ENCODE measurements at places on chromosomes 1 and 21.

DNA sequence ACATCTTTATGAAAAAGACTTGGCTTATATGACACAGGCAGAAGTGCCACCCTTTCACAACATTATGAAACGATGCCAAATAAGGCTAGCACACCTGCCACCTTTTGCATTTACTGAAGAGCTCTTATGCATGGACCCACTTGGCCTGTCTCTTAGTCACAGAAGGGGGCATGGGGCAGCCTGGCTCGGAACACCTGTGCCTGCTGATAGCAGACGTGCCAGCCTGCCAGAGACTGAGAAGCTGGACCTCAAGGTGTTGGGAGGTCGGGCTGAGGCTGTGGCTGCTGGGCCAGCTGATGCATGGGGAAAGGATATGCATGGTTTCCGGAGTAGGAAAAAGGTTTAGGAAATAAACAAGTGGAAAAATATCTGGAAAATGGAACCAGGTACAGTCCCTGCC lies 21.5 kb downstream of the RCAN1 start:
- no peak for DNase-seq

DNA sequence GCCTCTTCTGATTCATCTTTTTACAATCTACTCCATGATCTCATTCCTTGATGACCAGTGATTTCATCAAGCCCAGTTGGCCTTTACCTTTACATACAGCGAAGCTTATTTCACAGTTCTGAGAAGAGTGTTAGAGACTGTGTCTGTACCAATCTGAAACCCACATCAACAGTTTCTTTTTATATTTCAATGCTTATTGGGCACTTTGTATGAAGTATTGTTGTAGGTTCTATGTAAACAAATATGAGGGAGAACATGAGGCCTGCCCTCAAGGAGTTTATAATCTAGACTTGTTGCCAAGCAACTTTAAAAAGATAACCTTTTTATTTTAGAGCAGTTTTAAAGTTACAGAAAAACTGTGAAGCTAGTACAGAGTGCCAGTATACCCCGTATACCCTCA lies 27.5 kb upstream of the RWDD3 start:
- DNase-seq = no peak

DNA sequence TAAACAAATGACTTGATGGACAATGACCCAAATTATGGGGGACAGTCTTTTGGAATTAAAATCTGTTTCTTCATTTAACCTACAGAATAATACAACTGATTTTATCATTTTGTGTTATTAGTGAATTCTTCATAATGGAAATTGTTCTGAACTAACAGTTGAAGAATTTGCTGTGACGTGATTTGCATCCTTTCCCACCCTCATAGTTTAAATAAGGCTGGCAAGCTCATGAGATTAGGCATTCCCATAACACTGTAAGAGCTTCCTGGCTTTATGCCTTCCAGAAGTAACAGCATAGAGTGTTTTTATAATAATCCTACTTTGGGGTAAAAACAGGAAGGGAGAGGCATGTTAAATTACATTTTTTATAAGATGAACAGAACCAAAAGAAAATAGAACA lies 95.7 kb downstream of the ATP6V1G3 start:
- no peak for DNase-seq

DNA sequence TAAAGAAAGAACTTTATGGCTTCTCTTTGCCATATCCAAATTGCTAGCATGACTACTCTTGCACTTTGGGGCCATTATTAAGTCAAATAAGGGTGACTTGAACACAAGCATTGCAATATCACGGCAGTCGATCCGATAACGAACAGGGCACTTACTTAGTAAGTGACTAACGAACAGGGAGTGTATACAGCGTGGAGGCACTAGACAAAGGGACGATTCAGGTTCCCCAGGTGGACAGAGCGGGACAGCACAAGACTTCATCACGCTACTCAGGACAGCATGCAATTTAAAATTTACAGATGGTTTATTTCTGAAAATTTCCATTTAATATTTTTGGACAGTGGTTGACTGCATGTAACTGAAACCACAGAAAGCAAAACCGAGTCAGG lies 5.4 kb upstream of the PITHD1 start:
- no peak for DNase-seq

DNA sequence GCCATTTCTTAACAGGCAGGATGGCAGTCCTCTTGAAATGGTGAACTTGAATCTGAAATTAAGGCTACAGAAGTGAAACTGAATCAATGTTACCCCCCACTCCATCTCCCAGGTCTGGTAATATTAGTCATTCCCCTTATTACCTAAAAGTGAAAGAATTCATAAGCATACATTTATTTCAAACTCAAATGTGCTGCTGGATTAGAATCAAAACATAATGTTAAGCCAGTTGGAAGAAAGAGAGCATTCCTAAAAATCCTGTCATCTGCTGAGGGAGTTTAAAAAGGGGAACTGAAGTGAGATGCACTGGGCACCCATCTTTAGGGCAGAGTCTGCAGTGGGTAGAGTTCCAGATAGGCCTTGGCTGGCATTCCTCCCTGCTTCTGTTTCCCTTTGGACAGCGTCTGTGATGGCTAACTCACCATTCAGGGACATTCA lies 17.4 kb downstream of the KIAA0319L start:
- no peak for DNase-seq

DNA sequence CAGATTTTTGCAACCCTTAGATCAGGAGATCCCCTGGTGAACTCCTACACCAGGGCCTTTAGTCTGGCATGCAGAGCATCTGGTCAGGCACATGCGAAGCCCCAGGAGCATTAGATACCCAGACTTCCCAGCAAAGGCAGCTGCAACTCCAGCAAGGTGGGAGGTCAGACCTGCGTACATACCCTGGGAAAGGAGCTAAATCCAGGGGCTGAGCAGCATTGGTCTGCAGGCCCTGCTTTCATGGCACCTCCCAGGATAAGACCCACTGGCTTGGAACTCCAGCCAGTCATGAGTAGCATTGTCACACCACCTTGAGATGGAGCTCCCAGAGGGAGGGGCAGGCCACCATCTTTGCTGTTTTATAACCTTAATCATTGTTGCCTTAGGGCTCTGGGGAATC lies 92.3 kb downstream of the KCNT2 start:
- no peak for DNase-seq

GRCh38 chr1:169568497-169568896 lies 17.8 kb downstream of the F5 start:
- no peak for DNase-seq

DNA sequence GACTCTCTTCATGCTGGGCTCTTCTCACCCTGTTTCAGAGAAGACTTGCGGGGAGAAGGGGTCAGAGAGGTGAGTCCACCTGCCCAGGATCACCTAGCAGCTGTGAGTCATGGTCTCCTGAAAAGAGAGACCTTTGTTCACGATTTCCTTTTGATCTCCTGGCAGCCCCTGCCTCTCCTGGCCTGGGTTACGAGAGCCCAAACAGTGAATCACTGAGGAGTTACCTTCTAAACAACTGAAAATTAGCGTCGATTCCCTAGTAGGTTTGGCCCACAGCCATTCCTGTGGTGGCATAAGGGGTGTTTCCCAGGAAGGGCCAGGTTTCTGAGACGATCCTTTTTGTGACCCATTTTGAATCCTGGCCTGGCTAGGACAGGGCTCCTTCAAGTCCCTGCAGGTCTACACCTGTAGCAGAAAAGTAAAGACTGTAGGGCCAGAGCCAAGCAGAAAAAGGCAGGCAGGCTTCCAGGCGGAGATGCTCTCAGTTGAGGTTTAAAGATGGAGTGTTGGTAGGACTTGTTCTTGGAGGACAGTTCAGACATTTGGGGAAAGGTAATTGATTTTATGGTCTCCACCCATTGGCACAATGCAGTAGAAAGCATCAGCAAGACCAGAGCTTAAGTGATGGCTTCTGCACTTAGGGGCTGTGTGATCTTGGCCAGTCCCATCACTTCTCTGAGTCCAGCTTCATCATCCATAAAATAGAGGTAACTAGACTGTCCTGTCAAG lies 2.1 kb upstream of the PLA2G2E start:
- DNase-seq = no peak

GRCh38 chr1:36433102-36433501 lies 17.1 kb downstream of the OSCP1 start:
- DNase-seq = no peak

GRCh38 chr1:43304314-43304681 lies 3.5 kb downstream of the TIE1 start:
- no peak for DNase-seq

DNA sequence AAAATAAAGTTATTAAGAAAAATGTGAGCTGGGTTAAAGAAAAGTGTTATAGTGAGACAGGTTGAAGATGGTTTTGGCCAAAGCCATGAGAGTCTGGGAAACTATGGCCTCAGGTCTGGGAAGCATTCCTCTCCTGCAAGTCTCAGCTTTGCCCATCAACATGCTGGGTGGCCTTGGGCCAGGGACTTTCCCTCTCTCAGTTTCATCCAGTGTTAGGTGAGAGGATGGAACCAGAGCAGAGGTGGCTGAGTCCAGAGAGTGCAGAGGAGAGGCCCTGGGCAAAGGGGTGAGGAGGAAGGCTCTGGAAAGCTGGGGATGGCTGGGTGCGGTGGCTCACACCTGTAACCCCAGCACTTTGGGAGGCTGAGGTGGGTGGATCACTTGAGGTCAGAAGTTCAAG lies 10.5 kb downstream of the PADI2 start:
- DNase-seq = no peak

DNA sequence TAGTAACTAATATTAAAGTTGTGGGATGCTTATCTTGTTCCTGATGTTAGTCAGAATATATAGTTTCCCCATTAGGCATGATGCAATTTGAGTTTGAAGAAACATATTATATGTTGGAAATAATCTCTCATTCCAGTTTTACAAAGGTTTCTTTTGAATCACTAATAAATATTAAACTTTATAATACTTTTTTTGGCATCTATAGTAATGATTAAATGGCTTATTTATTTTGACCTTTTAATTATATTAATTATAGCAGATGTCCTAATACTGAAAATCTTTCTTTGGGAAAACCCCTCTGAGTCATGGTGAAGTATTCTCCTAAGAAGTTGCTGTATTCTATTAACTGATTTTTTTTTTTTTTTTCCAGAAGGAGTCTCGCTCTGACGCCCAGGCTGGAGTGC lies 28.5 kb upstream of the PTGS2 start:
- no peak for DNase-seq

Data from hypothalamus (tissue), 51 donors.